ENCODE measurements at places on chromosomes 2 and 18.

- DNase-seq: no peak
Measured at GRCh38 chr18:68855491-68855890, 57.6 kb downstream of the CCDC102B start.

DNA sequence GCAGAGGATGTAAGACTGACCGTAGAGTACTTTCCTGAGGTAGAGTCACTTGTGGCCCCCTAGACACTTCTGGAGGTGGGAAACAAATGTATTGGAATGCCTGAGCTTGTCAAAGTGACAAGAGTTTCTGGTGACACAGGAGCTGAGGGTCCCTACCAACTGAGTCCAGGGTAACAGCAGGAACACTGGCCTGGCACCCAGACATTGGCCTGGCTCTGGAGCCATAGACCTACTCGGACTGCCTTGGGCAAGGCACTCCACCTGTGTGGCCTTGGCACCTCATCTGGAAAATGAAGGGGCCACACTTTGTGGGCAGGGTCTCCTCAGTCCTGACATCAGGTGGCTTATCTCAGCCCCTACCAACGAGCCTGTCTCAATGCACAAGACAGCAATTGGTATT is 398.2 kb upstream of the CELF4 start:
- DNase-seq: no peak

- DNase-seq: no peak
Measured at GRCh38 chr18:34297287-34297686, 72.6 kb upstream of the NOL4 start.

DNA sequence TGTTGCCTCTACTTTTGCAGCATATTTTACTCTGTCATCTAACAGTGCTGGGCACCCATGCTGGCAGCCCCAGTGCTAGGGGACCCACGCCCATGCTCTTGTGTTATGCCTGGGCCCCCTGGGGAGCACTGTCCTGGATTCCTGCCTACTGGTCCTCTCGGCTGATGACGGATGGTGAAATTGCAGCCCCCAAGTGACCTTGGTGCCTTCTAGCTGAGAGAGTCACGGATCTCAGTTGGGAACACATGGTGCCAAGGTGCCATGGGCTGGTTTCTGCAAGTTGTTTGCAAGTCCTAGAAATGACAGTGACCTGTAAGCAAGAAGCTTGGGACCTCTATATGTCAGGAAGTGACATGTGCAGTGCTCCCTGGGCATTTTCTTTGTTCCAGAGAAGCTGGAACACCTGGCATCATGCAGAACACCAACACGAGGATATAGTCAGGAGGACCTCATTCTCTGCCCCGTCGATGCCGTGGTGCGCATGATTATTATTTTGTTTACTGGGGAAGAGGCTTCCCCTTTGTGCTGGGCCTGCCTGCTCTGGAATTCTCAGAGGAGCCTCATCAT is 187.6 kb downstream of the LDLRAD4 start:
- DNase-seq: no peak

DNA sequence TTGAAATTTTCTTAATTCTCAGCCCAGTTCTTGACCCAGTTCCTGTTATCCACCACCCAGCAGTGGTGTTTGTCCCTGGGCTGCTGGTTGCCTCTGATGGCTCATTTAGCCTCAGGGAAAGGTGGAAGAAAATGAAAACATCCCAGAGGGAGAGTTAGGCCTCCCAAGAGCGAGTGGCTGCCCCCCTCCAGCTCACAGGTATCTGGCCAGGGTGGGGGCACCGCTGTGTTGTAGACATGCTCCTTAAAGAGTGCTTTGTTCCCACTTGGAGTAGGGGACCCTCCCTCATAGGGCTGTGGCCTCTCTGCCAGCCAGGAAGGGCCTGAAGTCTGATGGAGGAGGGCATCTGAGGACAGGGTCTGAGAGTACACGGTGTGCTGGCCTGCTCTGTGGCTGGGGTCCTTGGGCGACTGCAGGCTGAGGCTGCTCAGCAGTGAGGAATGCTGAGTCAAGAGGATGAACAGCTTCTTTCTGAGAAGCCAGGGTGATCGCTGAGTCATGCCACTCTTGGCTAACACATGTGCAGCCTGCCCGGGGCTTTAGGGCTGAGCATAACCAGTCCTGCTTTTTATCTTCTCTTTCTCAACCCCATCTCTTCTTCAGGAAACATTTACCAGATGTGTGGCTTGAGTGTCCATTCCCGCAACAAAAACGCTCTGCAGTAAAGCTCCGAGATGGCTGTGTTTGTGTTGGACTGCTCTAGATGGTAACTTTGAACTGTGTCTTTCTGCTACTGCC is 72.3 kb downstream of the IL1R2 start:
- DNase-seq: peak; percentile 60

DNA sequence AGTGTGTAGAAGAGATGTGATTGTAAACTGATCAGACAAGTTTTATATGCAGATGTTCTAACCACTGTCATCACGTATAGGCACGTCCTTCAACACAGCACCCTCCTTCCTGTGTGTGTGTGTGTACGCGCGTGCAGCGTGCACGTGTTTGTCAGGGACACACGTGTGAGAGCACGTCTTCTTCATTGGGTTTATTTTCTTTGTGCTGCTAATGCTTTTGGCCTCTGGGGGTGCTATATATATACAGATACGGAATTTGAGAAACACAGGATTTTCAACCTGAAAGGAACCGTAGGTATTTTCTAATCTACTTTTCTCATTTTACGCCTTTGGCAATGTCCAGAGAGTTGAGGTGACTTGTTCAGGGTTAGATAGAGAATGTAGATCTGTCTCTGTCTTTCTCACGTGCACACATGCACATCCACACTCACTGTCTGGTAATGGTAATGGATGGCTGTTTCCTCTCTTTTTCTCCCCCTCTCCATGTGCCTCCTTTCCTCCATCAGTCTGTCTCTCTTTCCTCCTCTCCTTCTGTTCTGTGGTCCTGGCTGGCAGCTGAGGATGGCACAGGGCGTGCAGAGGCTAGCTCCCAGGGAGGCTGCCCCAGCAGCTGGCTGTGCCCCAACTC is 13.4 kb upstream of the CELF4 start:
- DNase-seq: peak; percentile 63

GRCh38 chr2:105678346-105678745 is 66.4 kb upstream of the NCK2 start:
- DNase-seq: no peak

GRCh38 chr2:45816272-45816671 is 164.8 kb downstream of the PRKCE start:
- DNase-seq: no peak
